ENCODE measurements at places on chromosomes 4 and X. TPM values are rescaled to one million over a fixed set of nuclear protein-coding genes. Genes with fewer than 3 reads are reported as not detected.

The JCHAIN gene
- 6.4 TPM for total RNA-seq

The NHSL2 gene
- total RNA-seq = 0.26 TPM

The TBX22 gene
- total RNA-seq = not detected

The RTL3 gene
- 1.6 TPM for total RNA-seq

The SPANXA1 gene
- not detected for total RNA-seq

The KDR gene
- 0.43 TPM for total RNA-seq

The BEND4 gene
- 0.11 TPM for total RNA-seq

The CT55 gene
- total RNA-seq = not detected

The PSAPL1 gene
- total RNA-seq = not detected

The MAOB gene
- total RNA-seq = 3.8 TPM

The USP27X gene
- total RNA-seq = 2.9 TPM

The IBSP gene
- total RNA-seq = 0.22 TPM

The ASB12 gene
- total RNA-seq = 0.13 TPM

The SYTL5 gene
- under 0.01 TPM for total RNA-seq

The XPNPEP2 gene
- 0.11 TPM for total RNA-seq

The GABRG1 gene
- total RNA-seq = not detected

The TMEM192 gene
- total RNA-seq = 19.8 TPM

The AIFM1 gene
- 16.1 TPM for total RNA-seq

The CT45A3 gene
- total RNA-seq = not detected

The CMC4 gene
- total RNA-seq = 16.4 TPM

The CHST7 gene
- 2.6 TPM for total RNA-seq

The PROM1 gene
- total RNA-seq = not detected

The TMEM156 gene
- total RNA-seq = not detected

The PNMA6A gene
- 0.54 TPM for total RNA-seq

The CSN1S1 gene
- total RNA-seq = not detected

The PGAM4 gene
- total RNA-seq = not detected

The CCDC158 gene
- total RNA-seq = 6.9 TPM

The MUC7 gene
- not detected for total RNA-seq

The ZNF732 gene
- 1.4 TPM for total RNA-seq

The F8A2 gene
- total RNA-seq = not detected

The TMPRSS11A gene
- not detected for total RNA-seq

The IGSF1 gene
- not detected for total RNA-seq

The CDX4 gene
- total RNA-seq = not detected

The RHOXF2 gene
- not detected for total RNA-seq

The BCLAF3 gene
- total RNA-seq = 8.9 TPM

The SLC34A2 gene
- not detected for total RNA-seq

The RAB9B gene
- 2.1 TPM for total RNA-seq

The SMIM31 gene
- total RNA-seq = 0.11 TPM

The SSX2 gene
- total RNA-seq = not detected

The TEX13B gene
- not detected for total RNA-seq

The C4orf54 gene
- not detected for total RNA-seq

The TLR10 gene
- not detected for total RNA-seq

The GAGE2A gene
- total RNA-seq = not detected

The IDH3G gene
- 41.1 TPM for total RNA-seq

The STARD8 gene
- total RNA-seq = 4.3 TPM

The GUCY1A1 gene
- 0.86 TPM for total RNA-seq

The TMPRSS11D gene
- not detected for total RNA-seq

The P2RY10 gene
- total RNA-seq = not detected

The NLRP2B gene
- total RNA-seq = under 0.01 TPM

The RAP1GDS1 gene
- total RNA-seq = 46.9 TPM

The GPR173 gene
- total RNA-seq = 2.8 TPM

The EGF gene
- total RNA-seq = 2.5 TPM

The ATP10D gene
- 45.9 TPM for total RNA-seq

The CTAG1A gene
- total RNA-seq = not detected

The EMCN gene
- 0.43 TPM for total RNA-seq

The CDS1 gene
- under 0.01 TPM for total RNA-seq

The BTK gene
- not detected for total RNA-seq

The MAOA gene
- 7.6 TPM for total RNA-seq

The ZNF711 gene
- total RNA-seq = 0.86 TPM

The TMEM35A gene
- total RNA-seq = 0.52 TPM
